ENCODE measurements at places on chromosomes 12 and 14. TPM values are rescaled to one million over a fixed set of nuclear protein-coding genes. Genes with fewer than 3 reads are reported as not detected.

- DNase-seq = no peak
Measured at GRCh38 chr12:114221957-114222630, 183.8 kb downstream of the TBX5 start.

DNA sequence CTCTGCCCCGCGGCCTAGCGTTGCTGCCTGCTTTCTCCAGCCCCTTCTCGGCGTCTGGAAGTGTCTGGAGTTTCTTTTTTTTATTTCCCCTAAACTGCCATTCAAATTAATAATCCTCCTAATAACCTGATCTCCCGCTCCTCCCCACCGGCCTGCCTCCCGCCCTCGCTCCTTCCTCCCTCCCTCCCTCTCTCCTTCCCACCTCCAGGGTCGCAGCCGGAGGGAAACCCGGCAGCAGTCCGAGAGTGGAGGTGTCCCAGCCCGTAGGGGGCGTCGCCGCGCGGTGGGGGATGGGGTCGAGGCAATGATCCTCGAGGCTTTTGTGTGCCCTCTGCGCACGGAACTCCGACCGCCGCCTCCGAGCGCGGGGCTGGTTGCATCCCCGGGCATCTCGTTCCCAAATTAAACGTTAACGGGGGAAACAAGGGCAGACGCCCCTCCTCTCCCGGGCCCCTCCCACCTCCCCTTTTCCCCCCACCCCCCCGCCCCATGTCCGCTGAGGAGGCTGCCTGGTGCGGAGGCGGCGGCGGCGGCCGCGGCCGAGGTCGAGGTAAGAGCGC lies 1.0 kb upstream of the SOCS2 start:
- DNase-seq = no peak

DNA sequence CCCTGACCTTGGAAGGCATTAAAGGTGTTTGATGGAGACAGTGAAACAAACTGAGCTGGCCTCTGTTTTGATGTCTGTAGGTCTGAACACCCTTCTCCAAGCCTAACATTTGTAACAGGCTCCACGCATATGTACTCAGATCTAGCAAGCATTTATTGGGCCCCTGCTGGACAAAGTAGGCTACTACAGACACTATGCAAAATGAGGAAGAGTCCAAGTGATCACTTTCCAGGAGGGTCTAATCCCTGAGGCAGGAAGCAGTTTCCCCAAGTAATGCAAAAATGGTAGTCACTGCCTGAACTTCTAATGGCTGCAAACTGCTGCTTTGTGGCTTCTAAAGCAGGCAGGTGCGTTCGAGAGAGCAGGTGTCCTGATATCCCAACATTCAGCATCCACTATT lies 405.8 kb downstream of the MED13L start:
- DNase-seq = peak; percentile 10

DNA sequence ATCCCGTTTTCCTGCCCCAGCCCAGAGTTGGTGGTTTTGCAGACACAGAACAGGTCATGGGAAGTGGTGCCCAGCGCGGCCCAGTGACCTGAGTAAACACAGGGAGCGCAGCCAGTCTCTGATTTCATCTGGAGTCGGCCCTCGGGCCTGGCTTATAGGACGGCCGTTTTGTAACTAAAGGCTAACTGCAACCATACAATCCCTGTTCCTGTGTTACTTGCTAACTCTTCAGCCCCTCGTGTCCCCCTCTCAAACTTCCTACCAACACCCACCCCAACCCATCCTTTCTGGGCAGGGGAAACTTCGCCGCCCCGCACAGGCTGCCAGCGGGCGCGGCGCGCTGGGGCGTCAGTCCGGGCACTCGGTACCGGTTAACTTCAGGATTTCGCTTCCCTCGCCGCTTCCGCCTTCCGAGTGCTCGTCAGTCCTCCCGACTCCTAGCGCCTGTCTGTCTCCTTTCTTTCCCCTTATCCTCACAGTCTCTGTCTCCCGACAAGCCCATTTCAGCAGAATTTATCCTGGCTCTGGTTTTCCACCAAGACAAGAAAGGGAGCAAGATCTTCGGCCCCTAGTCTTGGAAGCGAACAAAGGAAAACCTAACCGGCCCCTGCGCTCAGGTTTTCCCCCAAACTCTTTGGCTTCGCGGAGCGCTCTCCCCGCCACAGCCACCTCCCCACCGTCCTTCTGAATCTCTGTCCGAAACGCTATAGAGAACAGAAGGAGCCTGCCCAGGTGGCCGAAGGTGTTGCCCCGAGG lies 2.0 kb downstream of the SIX1 start:
- DNase-seq = no peak

- DNase-seq = no peak
Measured at GRCh38 chr12:124613151-124613585, 45.8 kb upstream of the NCOR2 start.

DNA sequence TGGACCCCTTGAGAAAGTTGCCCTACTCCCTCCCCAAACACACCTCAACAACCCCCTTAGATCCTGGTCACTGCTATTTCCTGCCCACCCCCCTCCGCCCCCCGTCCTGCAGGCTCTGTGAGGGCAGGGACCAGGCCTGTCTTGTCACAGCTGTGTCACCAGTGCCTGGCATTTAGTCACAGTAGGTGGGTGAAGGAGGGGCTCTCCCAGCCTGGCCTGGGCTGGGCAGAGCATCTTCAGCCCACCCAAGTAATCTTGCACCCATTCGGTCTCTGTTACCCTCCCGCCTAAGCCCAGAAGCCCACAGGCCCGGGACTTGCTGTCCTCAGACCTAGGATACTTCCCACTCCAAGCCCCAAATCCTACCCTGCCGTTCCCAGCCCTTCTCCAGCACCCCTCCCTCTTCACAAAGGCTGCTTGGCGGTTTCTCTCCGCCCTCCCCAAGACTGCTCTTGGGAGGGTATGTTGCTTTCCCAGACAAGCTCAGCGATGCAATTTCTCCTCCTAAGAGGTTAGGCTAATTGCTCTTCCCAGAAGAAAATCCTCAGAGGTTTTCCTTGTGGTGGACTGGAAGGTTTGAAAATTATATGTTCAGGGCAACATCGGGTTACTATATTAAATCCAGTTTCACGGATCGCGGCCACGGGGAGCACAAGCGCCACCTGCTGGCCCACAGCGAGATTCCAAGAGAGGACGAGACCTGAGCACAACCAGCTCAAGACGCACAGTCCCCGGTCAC lies 50.8 kb upstream of the ZFP36L1 start:
- no peak for DNase-seq

GRCh38 chr12:130299574-130299973 lies 38.1 kb upstream of the PIWIL1 start:
- DNase-seq = no peak

DNA sequence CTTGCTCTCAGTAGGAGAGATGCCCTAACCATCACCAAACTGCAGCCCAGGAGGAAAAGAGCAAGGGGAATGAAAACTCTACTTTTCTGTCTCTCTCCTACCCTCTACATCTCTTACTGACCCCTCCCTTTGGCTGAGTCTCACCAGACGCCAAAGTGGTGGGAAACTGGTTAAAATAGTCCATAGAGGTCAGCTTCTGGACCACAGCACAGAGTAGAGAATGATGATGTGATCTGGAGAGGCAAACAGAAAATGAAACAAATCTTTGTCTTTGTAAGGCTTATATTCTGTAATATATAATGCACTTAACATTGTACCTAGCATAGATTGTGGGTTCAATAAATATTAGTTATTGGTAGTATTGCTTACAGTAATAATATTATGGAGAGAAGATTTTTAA lies 81.0 kb upstream of the GARIN2 start:
- DNase-seq = no peak

GRCh38 chr12:98106031-98106683 lies 409.2 kb upstream of the TMPO start:
- no peak for DNase-seq

The GALNT9 gene
- total RNA-seq = 0.33 TPM

The SERPINA5 gene
- total RNA-seq = 0.49 TPM

The B4GALNT1 gene
- 48.6 TPM for total RNA-seq

The REC8 gene
- 9.8 TPM for total RNA-seq

The KRT6C gene
- not detected for total RNA-seq
